ENCODE measurements at places on chromosomes 13 and 19.

DNA sequence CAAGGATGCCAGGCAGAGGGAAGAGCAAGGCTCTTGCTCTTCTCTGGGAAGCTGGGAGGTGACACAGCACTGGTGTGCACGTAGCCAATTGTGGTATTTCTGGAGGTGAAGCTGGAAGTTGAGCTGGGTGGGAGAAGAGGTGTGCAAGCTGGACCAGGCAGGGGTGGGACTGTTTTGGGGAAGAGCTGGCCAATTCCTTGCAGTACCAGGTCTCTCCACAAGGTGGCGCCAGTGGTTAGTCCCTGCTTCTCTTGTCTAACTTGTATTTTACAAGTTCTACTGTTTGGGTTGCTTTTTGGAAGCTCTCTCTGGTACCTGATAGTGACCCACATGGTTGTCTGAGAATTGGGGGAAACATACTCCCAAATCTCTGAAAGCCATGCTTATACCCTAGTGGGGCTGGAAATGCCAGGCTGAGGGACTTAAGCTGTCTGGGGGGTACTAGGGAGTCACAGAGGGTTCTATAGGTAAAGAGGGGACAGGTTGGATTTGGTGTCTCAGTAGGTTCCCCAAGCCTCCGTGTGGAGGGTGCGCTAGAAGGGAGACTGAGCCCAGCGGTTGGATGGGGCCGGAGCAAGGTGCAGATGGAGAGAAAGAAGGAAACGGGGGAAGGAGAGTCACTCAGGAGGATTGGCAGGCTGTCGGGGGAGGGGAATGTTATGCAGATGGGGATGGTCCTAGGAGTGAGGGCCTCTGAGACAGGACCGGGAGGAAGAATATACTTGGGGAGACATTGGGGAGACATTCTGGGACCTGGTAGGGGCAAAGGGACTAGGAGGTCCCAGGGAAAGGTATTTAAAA is 3.0 kb downstream of the HPN start:
- DNase-seq: peak; percentile 51

- no peak for DNase-seq
Observed at GRCh38 chr13:94390881-94391280, 88.6 kb downstream of the DCT start.

- peak; percentile 41 for DNase-seq
Observed at GRCh38 chr13:51797664-51798488, 6.1 kb downstream of the DHRS12 start.

- no peak for DNase-seq
Observed at GRCh38 chr19:3096267-3096901, 2.2 kb downstream of the GNA11 start.

- no peak for DNase-seq
Observed at GRCh38 chr19:772730-773436, 22.0 kb downstream of the MISP start.

GRCh38 chr19:54444737-54445136 is 4.3 kb upstream of the LENG8 start:
- no peak for DNase-seq

GRCh38 chr13:91153372-91153771 is 194.1 kb upstream of the MIR17HG start:
- no peak for DNase-seq

GRCh38 chr13:57326532-57326931 is 159.5 kb downstream of the PRR20E start:
- DNase-seq: no peak

- DNase-seq: no peak
Observed at GRCh38 chr19:6524311-6524710, 6.5 kb upstream of the TNFSF9 start.

GRCh38 chr13:66313413-66313812 is 916.7 kb downstream of the PCDH9 start:
- peak; percentile 16 for DNase-seq

DNA sequence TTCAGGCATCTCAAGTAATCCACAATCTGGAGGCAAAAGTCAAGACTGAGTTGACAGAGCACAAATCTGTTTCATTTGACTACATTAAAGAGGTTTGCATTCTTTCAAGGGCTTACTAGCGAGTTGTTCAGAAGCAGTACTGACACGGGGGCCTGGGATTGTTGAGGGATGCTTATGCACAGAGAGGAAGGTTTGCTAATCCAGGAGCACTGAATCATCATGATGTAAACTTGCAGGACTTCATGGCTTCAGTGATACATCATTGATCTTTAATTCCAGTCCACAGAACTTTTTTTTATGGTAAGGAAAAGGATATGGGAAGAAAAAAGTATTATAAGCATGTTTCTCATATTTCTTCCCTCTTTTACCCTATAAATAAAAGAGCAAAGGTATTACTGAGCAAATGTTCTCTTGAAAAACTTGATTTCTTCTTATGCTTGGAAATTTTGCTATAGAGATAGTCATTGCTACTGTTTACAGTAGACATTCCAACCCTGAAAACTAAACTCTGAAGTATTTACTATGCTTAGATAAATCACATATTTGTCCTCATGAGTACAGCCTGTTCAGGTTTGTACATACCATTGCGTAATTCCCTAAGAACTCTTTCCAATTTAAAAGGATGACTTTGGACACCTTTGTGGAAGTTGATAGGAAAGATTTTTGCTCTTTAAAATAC is 65.8 kb upstream of the KPNA3 start:
- DNase-seq: peak; percentile 97

- DNase-seq: no peak
Observed at GRCh38 chr19:55116859-55117662, at the start of gene PPP1R12C. Gene PPP1R12C (minus strand): TSS chr19:55117637. CDS start chr19:55117543, 94 bp downstream.

DNA sequence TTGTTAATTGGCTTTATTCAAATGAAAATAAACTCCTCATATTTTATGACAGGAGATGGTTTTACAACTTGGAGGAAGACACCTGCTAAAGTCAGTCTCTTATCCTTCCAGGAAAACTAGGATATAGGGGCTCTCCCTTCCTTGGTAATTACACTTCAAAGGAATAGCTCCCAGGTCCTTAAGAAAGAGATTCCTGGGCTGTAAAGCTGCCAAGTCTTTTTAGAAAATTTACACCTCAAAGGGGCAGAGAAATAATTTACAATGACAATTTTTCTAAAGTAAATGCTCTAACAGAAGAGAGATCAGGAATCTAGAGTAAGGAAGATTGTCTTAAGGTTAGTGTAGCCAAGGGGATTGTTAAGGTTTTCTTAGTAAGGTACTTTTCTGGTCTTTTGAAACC is 1359.0 kb downstream of the OLFM4 start:
- no peak for DNase-seq

GRCh38 chr13:81184556-81185265 is 843.8 kb upstream of the SPRY2 start:
- no peak for DNase-seq

- peak; percentile 11 for DNase-seq
Observed at GRCh38 chr13:73025217-73026012, 33.4 kb upstream of the KLF5 start.

GRCh38 chr13:42413484-42413815 is 141.5 kb downstream of the AKAP11 start:
- no peak for DNase-seq

DNA sequence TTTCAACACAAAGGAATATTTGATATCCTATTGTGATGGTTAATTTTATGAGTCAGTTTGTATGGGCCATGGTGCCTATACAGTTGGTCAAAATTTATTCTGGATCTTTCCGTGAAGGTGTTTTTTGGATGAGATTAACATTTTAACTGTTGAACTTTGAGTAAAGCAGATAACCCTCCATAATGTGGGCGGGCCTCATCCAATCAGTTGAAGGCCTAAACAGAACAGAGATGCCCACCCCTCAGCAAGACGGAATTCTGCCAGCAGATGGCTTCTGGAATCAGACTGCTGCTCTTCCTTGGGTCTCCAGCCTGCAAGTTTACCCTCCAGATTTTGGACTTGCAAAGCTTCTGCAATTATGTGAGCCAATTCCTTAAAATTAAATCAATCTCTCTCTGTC is 16.0 kb downstream of the CSNK1A1L start:
- DNase-seq: no peak

DNA sequence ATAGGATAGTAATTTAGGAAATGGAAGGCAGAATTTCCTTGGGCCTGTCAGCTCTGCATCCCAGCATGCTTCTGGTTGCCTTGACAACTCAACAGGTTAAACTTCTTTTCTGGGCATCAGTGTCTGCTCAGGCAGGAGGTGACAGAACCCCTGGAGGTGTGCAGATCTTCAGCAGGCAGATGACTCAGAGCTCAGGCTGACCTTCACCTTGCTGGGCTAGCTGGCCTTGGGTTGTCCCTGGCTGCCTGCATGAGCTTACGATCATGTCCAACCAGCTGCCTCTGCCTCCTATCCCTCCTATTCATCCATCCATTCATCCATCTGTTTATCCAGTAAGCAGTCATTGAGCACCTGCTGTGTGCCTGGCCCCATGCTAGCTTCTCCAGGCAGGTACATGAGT is 81.2 kb upstream of the KCTD15 start:
- DNase-seq: no peak

Data from EL (cell line).